ENCODE measurements at places on chromosomes 6 and 20. TPM values are rescaled to one million over a fixed set of nuclear protein-coding genes. Genes with fewer than 3 reads are reported as not detected.

- DNase-seq, result no peak
Measured at GRCh38 chr20:39862470-39862891, 826.6 kb downstream of the MAFB start.

GRCh38 chr20:49219924-49220831, 962 bp downstream of the DDX27 start:
- no peak for DNase-seq

- DNase-seq, result peak; percentile 21
Measured at GRCh38 chr6:14094721-14095120, 22.9 kb upstream of the CD83 start.

- DNase-seq, result no peak
Measured at GRCh38 chr6:26404546-26404945, 2.5 kb downstream of the BTN3A1 start.

DNA sequence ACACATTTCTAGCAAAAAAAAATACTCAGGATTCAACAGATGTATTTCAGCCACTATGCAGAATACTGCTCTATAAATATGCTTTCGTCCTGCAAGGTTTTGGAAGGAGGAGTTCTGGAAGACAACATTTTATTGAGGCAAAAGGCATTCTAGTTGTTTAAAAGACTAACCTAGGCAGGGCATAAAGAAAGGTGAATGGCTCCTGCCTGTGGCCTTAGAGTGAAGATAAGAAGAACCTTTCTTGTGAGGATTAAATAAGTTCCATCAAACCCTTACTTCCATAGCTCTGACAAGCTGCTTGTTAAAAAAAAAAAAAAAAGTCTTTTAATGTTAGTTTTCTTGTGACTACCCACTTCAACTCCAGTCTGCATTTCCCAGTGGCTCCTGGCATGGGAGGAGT, 139.8 kb downstream of the ADGRB3 start:
- DNase-seq, result no peak

- no peak for DNase-seq
Measured at GRCh38 chr6:94272327-94272726, 853.0 kb upstream of the EPHA7 start.

- DNase-seq, result peak; percentile 35
Measured at GRCh38 chr20:24460712-24461111, 8.7 kb upstream of the SYNDIG1 start.

DNA sequence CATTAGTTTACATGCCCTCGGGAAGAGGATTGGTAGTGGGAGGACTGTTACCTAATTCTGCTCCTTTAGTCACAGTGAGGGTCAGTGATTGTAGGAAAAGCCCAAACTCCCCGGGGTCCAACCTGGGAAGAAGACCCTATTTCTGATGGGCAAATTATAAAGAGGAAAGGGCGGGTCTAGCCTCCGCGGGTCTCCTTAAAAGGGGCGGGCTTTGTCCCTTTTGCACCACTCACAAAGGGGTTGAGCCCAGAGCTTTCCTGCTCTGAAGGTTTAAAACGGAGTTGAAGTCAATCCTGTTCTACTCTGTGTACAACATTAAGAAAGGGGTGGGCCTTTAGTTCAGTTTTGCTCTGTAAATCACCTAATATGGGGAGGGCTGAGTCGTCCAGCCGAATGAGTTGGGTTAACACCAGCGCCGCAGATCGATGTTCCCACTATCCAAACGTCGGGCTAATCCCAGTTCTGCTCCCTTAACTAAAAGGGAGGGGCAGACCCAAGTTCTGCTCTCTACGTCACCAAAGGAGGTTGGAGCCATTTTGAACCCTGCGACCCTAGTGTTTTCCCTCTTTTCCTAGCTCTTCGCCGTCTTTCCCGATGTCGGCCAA, 920 bp upstream of the RNF5 start:
- DNase-seq, result no peak

GRCh38 chr6:112330879-112331265, 16.3 kb upstream of the RFPL4B start:
- peak; percentile 42 for DNase-seq

GRCh38 chr6:134637282-134637681, 312.6 kb downstream of the ALDH8A1 start:
- DNase-seq, result no peak

GRCh38 chr6:123879749-123880148, 76.1 kb downstream of the NKAIN2 start:
- no peak for DNase-seq

- peak; percentile 11 for DNase-seq
Measured at GRCh38 chr6:38933426-38933825, 115.2 kb upstream of the GLP1R start.

DNA sequence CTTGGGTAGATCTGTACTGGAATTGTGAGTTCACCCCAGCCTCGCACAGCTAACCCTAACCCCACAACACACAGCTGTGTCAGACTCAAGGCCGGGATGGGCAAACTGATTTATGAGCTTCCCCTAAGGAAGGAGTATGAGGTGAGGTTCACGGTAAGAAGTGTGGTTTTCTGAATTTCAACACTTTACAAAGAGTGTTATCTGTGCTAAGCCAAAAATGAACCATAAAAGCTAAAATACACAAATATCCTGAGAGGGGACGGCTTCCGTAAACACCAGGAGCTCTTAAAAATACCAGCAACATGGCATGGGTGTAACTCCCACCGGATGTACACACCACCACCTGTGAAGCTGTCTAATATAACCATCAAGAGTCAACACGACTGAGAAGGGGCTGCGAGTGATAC, 101.2 kb downstream of the ATP9A start:
- DNase-seq, result no peak

DNA sequence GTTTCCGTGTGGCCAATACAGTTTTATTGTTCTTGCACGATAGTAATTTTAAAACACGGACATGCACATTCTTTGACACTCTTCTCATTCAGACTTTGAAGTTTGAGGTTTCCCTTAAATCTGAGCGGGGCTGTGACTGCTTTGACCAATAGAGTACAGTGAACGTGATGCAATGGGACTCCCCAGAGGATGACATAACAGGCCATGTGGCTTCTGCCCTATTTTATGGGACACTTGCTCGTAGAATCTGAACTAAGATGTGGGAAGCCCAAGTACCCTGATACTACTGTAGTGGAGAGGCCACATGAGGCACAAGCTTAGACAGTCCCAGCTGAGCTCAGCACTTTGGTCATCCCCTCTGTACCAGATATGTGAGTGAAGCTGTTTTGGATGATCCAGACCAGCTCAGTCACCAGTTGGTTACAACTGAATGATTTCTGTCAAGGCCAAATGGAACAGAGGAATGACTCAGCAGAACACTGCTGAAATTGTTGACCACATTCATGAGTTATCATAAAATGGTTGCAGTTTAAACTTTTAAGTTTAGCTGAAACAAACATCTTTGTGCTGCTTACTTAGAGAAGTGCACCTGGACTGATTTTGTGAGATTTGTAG, 279.4 kb downstream of the RFPL4B start:
- DNase-seq, result peak; percentile 76

GRCh38 chr6:132085731-132086130, 134.6 kb upstream of the CCN2 start:
- peak; percentile 67 for DNase-seq

DNA sequence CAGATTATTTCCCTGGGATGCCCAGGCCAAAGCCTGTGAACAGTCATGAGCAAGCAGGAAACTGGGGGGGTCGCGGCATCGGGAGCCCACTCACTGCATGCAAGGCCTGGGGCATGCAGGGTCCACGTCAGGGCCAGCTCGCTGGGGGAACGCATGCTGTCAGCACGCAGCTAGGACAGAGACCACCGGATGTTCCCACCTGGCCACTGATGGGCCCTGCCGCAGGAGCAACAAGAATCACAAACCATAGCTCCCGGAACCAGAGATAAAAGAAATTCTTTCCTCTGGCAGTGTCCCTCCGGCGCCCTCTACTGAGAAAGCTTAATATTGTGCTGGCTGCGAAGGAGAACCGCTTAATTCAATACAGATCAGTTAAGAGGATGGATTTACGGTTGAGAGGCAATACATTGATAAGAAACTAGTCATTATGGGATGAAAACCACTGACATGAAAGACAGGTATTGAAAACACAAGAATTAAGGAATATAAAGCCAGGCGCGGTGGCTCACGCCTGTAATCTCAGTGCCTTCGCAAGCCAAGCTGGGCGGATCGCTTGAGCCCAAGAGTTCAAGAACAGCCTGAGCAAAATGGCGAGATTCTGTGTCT, 32.6 kb downstream of the C6orf15 start:
- peak; percentile 65 for DNase-seq

GRCh38 chr6:79385333-79385732, 150.9 kb upstream of the HMGN3 start:
- DNase-seq, result no peak

The GATA5 gene
- not detected for total RNA-seq

The FRK gene
- 1.8 TPM for total RNA-seq

The HCRTR2 gene
- total RNA-seq, result 0.24 TPM

The IMPG1 gene
- total RNA-seq, result not detected

The TNXB gene
- 0.20 TPM for total RNA-seq

The ARFGEF3 gene
- total RNA-seq, result 0.20 TPM

The ZNF391 gene
- 3.7 TPM for total RNA-seq

The C20orf96 gene
- 1.4 TPM for total RNA-seq
